ENCODE measurements at places on chromosomes 4 and X. TPM values are rescaled to one million over a fixed set of nuclear protein-coding genes. Genes with fewer than 3 reads are reported as not detected.

The ODAPH gene
- total RNA-seq, result not detected

DNA sequence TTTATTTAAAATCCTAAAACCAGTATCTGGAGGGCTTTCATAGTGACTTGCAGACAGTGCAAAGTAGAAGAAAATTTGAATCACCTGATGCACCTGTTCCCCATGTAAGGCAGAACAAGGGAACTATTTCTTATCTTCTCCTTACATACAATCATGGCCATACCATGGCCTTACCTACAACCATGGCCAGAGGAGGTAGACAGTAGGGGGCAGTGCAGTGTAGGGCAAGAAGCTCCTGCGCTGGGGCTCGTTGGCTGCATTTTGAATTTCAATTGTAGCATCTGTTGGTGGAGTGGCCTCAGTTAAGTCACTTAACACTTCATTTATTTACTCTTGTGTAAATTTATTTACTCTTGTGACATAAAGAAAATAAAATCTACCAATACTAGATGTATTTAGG, 33.0 kb downstream of the GALNTL6 start:
- DNase-seq, result peak; percentile 2

- DNase-seq, result no peak
Measured at GRCh38 chrX:28901637-28902036, 314.4 kb downstream of the IL1RAPL1 start.

DNA sequence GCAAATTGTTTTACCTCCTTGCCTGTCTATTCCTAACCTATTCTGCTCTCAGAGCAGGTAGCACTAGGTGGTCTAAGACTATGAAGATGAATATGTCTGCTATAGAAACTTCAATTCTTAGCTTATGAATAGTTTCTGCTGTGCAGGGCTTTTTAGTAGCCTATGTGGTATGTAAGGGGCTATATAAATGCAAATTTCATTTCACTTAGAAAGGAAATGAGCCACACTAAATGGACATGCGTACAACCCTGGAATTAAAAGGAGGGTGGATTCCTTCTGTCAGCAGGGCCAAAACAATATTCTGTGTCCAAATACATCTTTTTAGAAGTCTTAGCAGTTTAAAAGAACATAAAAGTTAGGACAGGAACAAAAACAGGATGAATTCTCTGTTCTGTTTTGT, 163.9 kb upstream of the GEMIN8 start:
- no peak for DNase-seq

GRCh38 chr4:29581457-29581856, 1138.7 kb upstream of the PCDH7 start:
- no peak for DNase-seq

DNA sequence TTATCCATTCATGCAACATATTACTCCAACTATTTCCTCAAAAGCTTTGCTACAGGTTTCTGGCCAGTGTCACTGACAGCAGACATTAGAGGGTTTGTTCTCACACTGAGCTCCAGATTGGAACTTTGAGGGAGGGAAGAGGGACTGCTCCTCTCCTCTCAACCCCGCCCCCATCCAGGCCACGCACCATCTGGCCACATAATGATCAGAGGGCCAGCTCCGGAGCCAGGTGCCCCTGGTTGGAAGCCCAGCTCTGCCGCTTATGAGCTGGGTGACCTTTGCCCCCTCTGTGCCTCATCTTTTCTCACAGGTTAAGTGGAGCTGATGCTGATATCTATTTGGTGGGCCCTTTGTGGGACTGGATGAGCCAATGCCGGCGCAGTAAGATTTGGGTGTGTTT, 55.8 kb downstream of the C4orf50 start:
- no peak for DNase-seq

Data from CD4-positive, CD25-positive, alpha-beta regulatory T cell (primary cell).